NCI-H2227 treated with DMSO at 0.1 percent for 48 hours (cell line): ENCODE measurements at places on chromosomes 3 and 15.

DNA sequence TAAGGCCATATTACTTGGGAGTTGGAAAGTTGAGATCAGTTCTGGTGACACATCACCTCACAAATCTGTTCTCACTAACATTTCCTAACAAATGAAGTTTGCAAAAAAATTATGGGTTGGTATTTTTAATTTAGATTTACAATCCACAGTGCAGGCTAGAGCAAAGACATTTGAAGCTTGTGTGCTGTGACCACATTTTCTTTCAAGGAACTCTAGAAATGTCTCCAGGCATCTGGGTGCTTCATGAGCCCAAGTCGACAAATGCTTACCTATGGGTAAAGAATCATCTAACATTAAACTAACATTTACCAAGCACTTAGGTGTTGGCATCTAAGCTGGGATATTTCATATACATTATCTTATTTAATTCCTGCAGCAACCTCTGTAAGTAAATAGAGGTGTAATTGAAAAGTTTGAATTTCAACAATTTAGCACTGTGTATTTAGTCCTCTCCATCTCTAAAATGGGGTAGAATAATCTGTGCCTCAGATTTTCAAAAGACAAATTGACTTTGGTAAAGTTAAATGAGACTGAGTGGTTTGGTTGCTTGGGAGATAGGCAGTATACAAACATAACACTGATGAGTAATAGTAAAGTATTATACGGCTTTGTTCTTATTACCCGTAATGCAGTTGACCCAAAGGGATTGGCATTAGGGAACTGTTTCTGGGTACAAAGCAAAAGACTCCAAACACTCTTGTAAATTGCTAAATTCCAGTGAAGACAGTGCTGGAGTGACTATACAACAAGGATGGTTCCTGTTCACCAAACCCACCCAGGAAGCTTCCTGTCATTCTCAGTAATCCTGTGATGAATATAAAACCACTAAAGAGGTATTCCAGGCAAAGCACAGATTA lies 162.5 kb downstream of the TPRG1 start:
- DNase-seq, result no peak

- no peak for DNase-seq
These were observed 39.6 kb downstream of the DPH6 start for GRCh38 chr15:35506272-35506870.

DNA sequence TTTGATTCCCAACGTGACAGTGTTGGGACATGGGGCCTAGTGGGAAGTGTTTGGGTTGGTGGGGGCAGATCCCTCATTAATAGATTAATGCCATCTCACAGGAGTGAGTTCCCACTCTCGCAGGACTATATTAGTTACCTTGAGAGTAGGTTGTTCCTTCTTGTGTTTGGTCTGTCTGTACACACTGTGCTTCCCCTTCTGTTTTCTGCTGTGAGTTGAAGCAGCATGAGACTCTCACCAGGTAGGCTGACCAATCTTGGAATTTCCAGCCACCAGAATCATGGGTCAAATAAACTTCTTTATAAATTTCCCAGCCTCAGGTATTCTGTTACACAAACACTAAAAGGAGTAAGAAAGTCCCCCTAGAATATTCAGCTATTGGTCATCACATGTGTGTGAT lies 145.4 kb downstream of the ERC2 start:
- no peak for DNase-seq

GRCh38 chr15:97717806-97718205 lies 242.7 kb upstream of the ARRDC4 start:
- DNase-seq, result no peak
